Renal cortical epithelial cell (primary cell): ENCODE measurements at places on chromosomes 11 and 22.

DNA sequence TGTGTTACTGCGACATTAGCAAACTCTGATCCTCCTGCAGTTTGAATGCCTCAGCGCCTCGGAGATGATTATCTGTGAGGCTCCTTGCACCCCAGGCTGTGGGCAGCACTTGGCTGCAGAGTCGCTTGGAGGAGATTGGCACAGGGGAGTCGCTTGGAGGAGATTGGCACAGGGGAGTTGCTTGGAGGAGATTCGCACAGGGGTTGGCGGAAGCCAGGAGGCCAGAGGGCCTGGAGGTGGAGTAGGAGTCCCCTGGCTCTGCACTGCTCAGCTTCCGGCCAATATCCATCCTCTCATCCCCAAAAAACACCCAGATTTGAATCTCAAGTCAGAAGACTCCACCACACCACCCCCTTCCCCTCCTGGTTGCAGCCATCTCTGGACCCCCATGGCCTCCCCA lies 192.6 kb upstream of the NECTIN1 start:
- DNase-seq: no peak

DNA sequence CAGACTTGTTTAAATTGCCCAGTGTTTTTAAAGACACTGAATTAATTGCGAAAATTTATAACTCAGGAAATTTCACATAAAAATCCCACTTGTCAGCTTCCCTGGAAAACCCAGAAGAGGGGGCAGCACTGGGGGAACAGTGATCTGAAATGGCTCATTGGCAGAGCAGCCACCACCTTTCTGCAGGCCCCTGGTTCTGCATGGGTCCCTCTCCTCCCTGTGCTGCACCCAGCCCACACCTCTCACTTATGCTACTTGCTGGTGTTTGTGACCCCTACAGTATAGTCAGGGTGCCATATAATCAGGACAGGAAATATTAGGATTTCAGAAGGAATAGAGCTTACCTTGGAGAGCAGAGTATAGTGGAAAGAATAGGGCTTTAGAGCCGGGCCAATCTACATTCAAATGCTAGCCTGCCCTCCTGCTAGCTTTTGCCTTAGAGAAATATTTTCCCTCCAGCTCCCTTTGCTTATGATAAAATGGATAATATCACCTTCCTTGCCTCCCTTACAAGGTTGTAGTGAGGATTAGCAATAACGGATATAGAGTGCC lies 28.5 kb upstream of the C11orf96 start:
- DNase-seq: no peak

- DNase-seq: peak; percentile 48
These were observed 54.9 kb downstream of the P4HA3 start for GRCh38 chr11:74256378-74257133.

DNA sequence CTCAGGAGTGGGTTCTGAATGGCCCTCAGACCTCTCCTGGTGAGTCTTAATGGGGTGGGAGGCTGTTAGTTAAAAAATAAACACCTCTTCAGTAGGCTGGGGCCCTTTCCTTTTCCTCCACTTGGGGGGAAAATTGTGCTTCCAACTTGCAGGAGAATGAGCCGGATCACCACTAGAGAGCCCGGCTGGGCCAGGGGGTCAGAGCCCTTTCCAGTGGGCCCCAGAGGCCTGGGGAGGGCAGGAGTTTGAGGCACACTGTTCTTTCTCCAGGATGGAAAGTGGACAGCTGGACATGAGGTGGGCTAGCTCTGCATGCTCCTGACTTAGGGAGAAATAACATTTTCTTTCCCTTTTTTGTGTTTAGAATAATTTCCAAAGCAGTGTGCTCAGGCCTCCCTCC lies 32.8 kb downstream of the B3GAT1 start:
- no peak for DNase-seq

DNA sequence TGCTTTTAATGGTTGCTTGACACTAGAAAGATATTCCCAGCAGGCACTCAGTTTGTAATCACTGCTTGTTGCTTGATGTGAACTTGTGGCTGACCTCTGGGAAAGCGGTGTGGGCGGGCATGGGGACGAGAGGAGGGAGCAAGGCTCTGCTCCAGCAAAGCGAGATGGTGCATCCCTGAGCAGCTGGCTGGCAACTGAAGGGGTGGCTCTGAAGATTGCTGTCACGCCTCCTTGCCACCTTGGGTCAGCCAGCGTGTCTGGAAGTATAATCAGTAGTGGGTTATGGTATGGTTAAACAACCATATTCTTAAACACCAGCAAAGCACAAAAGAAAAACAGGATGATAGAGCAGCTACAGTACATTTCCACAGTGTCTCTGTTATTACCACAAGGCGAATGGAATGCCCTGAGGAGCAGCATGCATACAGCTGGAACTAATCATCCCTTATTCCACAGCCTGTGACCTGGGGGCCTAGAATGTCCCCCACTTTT lies 124.5 kb downstream of the TRIM44 start:
- DNase-seq: peak; percentile 42

- DNase-seq: no peak
These were observed 162.3 kb upstream of the GRK3 start for GRCh38 chr22:25402160-25402500.

DNA sequence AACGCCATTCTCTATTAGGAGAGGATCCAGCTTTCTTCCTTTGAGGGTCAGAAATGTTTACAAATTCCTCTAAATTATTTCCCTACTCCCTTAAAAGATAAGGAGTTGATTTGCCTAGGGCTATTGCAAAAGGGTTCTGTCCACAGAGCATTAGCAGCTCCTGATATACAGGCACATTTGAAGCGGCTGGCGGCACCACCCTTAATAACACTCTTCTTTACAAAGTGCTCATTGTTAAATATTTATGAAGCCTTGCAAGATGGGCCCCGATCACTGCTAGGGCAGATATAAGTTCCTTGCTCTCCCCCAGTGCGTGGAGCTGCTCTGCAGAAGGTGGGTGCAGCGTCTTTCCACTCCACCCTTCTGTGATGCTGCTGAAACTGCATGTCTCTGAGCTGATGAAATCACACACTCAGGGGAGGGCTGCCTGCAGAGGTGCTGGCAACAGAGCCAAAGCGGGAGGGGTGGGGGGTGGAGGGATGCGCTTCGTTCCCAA lies 116.7 kb upstream of the NTM start:
- DNase-seq: no peak

GRCh38 chr11:30617762-30618161 lies 31.6 kb upstream of the MPPED2 start:
- DNase-seq: no peak

DNA sequence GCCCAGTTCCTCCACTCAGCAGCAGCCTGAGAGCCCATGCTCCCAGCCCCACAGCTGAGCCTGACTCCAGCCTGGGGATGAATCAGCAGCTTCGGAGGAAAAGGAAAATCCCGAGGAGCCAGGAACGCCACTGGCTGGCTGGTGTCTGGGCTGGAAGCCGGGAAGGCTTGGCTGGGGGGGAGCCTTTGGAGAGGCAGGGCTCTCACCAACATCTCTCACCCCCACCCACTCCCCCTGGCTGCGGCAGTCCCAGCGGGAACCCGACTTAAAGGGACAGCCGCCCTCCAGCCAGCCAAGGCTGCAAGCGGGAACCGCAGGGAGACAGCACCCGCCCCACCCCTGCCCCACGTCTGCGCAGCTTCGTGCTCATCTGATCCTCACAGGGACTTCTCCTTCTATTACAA lies 28.4 kb downstream of the KIAA0930 start:
- DNase-seq: peak; percentile 66

DNA sequence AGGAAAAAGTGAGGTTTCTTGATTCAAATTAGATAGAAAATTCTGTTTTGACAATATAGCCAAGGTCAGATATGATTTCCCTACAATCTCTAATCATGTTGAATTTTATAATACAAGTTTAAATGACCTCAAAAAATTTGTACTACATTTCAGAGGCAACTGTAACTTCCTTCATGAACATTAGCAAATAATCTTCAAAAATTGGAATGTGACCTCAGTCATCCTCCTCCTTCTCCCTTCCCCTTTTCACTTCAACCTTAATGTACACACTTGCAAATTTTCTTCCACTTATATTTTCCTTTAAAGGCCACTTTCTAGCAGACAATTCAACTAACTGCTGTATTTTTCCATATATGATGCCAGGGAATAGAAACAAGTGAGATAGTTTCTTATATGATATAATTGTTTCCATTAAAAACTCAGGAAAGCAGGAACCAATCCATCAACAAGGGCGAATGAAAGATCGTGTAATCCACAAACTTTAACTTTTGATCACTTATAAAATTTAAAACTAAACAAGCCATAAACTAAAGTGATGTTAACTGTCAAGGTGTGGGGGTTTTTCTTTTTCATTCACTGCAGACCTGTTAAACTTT lies 60.3 kb downstream of the MAML2 start:
- DNase-seq: no peak

DNA sequence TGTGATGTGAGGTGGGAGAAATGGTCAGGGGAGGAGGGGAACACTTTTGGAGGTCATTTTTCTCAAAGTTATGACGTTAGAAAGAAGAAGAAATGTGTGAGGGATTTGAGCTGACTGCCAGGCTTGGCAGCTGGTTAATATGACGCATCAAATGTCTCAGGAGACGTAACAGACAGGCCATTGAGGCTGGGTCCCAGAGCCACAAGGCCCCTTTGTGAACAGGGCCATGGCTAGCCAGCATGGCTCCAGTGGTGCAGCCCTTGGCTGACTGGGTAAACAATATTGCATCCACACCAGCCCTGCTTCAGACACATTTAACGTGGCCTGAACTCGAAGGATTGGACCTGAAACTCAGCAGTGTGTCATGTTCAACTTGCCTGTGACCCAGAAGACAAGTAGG lies 34.3 kb downstream of the AMOTL1 start:
- no peak for DNase-seq

- peak; percentile 78 for DNase-seq
These were observed 36.6 kb upstream of the PCF11 start for GRCh38 chr11:83120327-83120726.

- DNase-seq: no peak
These were observed 24.8 kb upstream of the RCN1 start for GRCh38 chr11:32065865-32066629.
